ENCODE measurements at places on chromosomes 7 and 10.

- DNase-seq: no peak
These were observed 1.6 kb downstream of the LMOD2 start for GRCh38 chr7:123657304-123657685.

DNA sequence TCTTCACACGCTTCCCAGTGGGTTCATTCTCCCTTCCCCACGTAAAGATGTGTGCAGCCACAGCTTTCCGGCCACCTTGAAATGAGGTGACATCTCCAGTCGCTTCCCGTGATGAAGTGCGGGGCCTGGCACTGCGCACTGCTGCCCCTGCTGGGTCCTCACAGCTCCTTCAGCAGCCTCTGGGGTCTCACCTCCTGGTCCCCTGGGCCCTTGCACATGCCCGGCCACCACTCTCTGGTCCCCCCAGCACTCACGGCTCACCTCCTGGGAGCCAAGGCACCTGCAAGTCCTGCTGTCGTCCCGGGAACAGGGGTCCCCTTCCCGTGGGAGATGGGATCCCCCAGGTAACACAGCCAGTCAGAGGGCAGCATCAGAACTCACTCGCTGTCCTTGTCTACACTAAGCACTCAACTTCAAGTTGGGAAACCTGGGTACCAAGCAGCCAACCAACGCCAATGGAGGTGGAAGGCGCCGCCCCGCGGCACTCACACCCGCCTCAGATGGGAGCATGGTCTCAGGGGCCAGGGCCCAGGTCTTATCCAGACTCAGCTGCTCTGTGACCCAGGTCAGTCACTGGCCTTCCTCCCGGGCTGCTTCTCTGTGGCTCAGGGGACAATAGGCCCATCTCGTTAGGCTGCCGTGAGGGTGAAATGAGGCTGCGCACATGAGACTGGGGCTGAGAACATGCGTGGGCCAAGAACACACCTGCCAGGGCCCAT is 176.2 kb downstream of the PTPRN2 start:
- DNase-seq: no peak

- no peak for DNase-seq
These were observed 24.2 kb upstream of the PCBD1 start for GRCh38 chr10:70912556-70912955.

DNA sequence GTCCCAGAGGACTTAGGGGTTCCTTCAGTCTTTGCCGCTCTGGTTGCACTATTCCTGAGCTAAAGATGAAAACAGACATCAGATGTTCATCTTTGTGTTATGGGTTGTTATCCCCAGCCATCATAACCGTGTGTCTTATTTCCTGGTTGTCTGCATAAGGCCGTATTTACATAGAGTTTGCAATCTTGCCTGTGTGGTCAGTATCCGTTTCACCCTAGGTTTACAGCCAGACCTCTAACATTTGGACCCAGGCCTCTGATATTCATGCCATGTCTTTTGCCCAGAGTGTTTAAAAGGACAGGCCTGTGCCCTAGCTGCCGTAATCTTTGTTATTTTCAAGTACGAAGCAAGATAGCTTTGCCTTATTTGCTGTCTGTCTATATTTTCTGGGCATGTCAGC is 26.6 kb downstream of the LRRC4 start:
- DNase-seq: no peak

GRCh38 chr7:105224884-105225651 is 163.7 kb downstream of the SRPK2 start:
- no peak for DNase-seq

DNA sequence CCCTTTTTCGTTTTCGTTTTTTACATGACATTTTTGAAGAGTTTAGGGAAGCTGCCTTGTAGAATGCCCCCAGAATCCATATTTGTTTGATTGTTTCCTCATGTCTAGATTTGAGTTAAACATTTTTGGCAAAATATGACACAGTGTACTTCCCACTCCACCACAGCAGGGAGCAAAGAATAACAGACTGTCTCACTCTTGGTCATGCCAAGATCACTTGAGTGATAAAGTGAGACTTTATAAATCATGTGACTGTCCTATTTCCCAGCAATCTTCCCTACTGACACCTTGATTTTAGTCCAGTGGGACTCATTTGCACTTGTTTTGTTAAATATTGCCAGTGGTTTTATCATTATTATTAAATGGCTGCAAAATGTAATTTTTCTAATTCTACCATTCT is 44.4 kb upstream of the USP6NL start:
- DNase-seq: no peak

GRCh38 chr7:151514461-151515275 is 5.0 kb downstream of the RHEB start:
- DNase-seq: no peak

DNA sequence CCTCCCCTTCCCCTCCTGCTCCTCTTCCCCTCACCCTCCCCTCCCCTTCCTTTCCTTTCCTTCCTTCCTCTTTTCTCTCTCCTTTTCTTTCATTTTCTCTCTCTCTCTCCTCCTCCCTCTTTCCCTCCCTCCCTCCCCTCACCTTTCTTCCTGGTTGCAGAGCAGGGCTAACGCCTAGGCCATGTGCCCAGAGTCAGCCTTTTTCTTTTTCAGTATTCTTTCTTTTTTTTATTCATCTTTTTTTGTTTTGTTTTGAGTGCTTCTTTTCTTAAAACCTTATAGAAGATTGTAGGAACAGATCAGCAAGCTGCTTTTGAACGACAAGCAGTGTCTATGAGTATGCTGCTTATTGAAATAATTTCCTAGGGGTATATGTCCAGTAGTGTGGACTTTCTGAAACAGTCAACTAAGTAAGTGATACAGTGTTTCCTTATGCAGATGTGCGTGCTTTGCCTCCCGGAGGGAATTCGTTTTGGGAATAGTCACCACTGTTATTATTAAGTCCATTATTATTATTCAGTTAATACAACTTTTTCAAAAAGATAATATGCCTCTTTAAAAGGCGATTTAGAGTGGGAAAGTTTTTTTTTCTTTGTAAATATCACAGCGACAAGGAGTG is 219.2 kb downstream of the CAMK1D start:
- no peak for DNase-seq

DNA sequence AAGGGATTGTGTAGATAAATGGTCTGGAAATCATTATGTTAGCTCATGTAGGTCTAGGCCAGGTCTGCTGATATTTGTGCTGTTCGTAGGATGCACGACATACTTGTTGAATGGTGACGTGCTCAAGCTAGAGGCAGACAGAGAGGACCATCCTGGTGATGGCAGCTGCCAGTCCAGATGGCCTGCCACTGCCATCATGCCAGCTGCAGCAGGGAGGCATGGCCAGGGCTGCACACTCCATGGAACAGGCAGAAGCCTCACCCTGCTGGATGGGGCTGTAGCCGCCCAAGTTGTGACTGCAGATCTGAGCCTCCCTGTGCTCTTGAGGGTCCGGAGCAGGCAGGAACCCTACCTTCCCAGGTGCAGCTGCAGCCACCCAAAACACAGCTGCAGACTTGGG is 80.3 kb downstream of the SPDYE5 start:
- no peak for DNase-seq

- no peak for DNase-seq
These were observed 50.6 kb upstream of the TES start for GRCh38 chr7:116159711-116160110.

DNA sequence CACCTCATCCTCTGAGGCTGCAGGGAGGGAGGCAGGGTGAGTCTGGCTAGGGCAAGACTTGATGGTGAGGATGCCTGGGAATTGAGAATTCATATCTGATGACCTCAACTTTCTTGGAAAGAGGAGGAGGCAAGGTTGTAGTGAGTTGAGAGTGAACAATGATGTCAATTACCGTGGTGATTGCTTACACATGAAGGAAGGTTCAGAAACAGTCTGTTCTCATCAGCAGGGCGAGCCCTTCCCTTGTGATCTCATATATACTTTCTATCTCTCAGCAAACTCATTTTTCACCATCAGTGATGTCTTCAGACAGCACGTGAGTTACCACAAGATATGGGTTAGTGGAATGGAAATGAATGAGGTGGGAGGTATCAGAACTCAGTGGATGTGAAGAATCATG is 20.1 kb upstream of the COL13A1 start:
- no peak for DNase-seq

DNA sequence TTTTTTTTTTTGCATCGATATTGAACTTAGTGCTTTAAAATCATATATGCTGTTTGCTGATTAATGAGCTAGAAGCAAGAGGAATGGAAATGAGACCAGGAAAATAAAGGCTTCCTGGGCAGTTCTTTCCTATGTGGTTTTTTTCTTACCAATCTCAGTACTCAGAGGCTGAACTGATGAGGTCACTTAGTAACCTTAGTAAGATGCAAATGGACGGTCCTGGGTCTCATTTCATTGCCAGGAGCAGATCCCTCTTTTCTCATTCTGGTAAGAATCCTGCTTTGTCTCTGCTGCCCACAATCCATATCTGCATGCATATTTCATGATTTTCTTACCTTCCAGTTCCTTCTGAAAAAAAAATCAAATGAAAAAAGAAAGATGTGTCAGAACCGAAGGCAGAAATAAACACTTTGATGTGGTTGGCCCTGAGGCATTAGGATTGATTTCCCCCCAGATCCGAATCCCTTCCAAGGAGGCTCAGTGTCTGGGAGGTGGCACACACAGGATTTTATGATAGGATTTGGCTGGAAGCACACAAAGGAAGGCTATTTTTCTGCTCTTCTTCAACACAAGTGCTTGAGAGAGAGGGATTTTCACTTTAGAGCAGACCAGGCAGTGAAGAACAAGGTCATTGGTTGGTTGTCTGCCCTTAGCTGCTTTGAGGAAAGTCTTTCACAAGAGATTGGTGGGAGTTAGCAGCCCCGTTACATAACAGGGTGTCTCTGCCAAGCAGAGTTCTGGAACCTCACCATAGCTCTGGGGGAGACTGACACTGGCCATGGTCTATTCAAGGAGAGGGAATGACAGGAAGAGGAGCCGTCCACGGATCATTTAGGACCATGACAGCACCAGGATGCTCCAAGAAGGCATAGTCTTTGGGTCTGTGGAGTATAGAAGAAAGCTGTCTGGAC is 150.0 kb downstream of the CAMK1D start:
- no peak for DNase-seq

GRCh38 chr7:24778543-24779282 is 21.4 kb upstream of the GSDME start:
- DNase-seq: no peak

- DNase-seq: no peak
These were observed 68.7 kb upstream of the NPTX2 start for GRCh38 chr7:98548370-98548769.

- no peak for DNase-seq
These were observed 16.5 kb downstream of the AIFM2 start for GRCh38 chr10:70115948-70116682.

DNA sequence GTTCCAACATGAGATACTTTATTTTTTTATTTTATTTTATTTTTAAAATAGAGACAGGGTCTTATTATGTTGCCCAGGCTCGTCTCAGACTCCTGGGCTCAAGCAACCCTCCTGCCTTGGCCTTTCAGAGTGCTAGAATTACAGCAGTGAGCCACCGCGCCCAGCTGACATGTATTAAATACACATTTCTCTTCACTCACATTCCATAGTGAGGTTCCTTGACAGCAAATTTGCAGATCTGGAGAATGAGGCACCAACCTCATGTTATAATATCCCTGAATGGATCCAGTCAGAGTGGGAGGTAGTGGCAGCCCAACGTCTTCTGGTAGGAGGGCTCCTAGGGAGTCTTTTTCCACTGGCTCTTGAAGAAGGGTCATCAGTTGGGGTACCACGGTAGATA is 46.1 kb downstream of the OGDH start:
- DNase-seq: peak; percentile 3
